ENCODE measurements at places on chromosomes 3 and 15.

DNA sequence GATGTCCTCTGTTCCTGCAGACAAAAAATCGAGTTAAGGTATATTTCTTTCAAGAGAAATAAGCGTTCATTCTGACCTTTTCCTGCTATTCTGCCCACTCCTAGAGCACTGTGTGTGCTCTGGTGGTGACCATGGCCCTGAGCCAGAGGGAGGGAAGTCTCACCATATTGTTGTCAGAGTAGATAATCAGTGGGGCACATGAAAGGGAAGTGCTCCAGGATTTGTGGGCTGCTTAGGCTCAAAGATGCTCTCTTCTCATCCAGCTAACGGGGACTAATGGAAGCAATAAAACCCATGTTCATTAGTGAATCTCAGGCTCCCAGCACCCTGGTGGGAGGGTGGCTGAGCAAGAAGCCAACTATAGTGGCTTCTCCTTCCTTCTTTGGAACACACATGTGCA lies 70.7 kb upstream of the EOMES start:
- DNase-seq = no peak

GRCh38 chr3:50600841-50601591 lies 10.6 kb downstream of the CISH start:
- peak; percentile 87 for DNase-seq

DNA sequence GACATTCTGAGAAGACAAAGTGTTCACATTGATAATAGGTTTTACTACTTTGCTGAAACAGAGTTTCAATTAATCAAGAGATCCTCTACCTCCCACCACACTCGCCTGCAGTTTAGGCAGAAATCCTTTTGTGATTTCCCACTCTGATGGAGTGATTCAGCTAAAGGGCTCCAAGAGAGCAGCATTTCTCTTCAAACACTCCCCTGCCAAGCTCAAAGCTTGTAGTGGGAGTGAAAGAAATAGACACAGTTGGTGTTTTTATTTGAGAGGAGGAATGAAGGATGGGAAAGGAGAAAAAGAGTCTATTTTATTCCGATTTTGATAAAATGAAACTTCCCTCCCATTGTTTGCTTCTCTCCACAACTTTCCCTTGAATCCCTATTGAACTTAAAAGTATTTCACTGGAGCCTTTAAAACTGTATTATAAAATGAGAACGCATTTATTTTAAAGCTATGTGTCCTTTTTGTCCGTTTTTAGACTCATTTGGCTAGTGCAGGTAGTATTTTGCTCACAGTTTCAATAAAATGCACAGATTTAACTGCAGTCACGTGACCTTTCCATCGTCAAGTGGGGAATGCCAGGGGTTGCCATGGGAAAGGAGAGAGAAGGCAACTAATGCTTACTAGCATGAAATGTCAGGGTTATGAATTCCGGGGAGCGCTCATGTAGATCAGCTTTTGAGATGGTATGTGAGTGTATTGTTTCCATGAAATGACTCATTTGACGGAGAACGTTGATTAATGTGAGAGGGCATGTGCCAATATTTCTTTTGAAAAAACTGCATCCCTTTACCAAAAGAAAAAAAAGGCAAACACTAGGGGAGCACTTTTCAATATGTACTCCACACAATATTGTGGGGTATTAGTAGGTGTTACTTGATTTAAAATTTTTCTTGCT lies 7.7 kb upstream of the OSBPL11 start:
- DNase-seq = peak; percentile 77

GRCh38 chr15:49619226-49619625 lies 1.4 kb downstream of the FAM227B start:
- no peak for DNase-seq

DNA sequence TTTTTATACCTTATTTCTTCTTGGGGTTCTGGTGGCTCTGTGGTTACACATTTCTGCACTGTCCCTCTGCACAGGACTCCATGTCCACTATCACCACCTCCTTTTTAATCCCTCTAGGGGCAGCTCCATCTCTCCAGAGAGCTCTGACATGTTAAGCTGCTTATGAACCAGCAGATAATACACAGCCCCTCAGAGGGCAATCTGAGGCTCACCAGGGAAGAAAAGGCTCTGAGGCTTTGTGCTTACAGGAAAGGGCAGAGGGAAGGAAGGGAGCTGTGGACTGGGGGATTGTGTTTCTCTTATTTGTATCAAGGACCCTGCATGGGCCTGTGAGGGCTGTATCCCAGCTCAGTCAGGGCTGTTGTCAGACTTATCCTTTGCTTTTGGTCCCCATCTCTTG lies 164.5 kb downstream of the EPHB1 start:
- DNase-seq = no peak

- no peak for DNase-seq
These were observed 101.4 kb downstream of the LMLN start for GRCh38 chr3:198061119-198062067.

GRCh38 chr3:31505371-31506048 lies 27.2 kb upstream of the STT3B start:
- DNase-seq = no peak

DNA sequence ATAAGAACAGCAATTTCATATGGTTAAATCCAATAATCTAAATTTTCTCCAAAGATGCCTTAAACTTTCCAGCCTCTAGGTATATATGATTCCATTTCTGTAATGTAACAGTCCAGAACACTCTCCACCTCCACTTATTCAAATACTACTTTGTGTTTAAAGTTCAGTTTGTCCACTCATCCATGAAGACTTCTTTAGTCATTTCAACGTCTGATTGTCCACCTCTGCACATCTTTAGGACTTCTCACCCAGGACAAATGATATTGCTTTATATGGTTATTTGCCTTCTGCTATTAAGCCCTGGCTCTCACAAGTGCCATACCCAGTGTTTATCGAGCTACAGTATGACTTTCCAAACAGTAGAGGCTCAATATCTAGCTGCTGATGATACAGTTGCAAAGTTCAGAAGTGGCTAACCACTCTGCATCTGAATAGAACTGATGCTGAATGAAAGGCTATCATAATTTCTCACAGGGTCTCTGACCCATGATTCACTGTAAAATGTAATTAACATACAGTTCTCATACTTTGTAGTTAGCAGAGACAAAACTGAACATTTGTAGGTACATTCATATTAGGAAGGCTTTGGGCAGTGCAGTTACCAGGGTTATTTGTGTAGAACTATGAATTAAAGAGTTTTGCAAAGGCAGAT lies 93.7 kb upstream of the MBNL1 start:
- DNase-seq = no peak

DNA sequence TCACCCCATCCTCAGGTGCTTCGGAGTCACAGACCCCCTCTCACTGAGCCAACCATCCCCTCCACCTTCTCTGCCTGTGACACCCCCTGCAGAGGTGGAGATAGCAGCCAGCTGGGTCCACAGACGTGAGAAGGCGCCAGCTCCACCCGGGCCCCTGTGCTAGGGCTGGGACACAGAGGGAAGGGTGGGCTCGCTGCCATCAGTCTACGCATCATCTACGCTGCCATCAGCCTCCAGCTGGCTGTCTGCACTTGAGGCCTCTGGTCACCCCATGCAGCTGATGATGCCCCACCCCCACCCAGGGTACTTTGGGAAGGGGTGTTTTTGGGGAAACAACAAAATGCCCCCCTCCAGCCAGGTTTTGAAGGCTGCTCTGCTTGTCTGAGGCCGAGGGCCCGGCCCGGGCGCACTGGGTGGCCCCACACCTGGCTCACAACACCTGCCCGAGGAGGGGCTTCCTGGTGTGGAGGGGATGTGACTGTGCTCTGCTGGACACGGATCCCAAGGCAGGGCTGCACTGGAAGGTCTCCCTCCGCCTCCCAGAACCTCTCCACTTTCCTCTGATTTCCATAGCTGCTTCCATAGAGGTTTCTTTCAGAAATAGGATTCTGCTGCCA lies 163.4 kb upstream of the IQSEC1 start:
- no peak for DNase-seq

DNA sequence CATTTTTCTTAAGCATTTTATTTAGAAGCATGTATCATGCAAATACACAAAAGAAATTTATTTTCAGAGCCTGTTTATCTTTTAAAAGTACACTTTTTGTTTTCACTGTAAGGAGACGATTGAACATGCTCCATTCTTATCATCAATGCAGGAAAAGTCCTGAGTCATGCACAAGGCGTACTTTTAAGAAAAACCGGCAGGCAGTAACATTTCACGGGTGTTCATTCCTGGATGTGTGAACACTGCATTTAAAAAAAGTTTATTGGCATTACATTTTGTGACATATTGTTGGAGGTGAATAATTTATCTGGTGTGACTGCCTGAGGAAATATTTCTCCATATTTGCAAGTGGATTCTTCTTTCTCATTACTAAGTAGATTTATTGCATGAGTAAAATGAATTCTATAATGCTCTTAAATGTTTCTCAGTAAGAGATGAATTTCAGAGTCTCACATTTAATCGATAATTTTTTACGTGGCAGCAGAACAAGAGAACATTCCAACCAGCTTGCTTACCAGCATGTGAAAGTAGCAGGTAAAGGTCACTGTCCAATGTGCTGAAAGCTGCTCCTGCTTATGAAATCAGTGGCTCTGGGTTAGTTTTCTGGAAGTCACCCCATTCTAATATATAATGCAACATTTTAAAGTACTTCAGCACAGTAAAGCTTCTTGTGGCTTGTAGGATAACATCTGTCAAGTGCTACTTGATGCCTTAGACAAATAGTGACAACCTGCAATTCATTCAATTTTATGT lies 87.0 kb downstream of the SV2B start:
- peak; percentile 32 for DNase-seq

DNA sequence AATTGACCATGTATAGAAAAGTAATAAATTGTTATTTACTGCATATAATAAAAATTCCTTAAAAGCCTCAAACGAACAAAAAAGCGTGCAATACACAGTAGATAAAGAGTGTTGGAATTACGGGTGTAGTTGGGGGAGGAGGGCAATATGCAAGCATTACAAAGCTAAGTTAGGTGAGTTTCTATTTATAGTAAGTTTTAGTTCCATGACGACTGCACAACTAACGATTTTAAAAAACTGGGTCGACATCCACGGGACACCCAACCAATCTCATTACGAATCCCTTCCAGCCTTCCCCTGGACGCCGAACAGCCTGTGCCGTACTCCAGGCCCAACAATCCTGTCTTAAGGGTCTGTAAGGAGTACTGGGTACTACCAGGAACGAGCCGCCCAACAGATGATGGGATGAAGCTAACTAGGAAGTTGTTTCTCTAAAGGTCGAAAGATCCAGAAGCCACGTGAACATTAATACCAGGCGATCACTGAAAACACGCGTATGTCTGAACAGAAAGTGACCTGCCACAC lies 677 bp downstream of the POLQ start:
- no peak for DNase-seq

DNA sequence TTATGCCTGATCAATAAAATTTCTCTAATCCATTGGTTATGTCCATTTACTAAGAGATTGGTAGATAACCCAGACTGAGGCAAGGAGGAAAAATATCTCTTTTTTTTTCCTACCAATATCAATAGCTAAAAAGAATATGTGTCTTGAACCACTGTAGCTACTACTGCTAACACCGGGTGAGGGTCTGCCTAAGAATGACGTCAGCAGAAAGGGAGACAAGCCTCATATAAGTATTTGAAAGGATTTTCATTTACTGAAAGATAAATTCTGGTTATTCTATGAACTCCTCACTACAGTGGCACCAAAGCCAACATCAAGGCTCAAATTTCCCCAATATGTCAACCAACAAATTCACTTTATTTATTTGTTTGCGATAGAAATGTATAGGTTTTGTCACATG lies 389.0 kb upstream of the ALCAM start:
- DNase-seq = no peak

- no peak for DNase-seq
These were observed 121.3 kb upstream of the SOX14 start for GRCh38 chr3:137642831-137643230.

DNA sequence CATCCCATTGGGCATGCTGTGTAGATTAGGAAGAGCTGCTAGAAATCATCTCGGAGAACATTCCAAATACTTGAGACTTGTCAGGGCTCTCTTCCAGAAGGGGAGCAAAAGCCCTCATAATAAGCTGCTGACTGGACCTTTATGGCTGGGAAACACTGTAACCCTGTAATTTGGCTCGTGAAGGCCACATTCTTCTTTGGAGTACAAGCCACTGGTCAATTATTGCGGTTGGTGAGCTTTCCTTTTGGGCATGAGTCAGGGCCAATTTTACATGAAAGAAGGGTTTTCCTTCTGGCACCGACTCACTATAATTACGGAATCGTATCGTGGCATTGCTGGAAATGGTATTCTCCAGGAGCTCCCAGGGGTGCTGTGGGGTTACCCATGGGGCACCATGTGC lies 434.5 kb upstream of the RGMA start:
- no peak for DNase-seq

GRCh38 chr3:99999536-99999935 lies 114.8 kb downstream of the FILIP1L start:
- DNase-seq = no peak

GRCh38 chr3:80285388-80285787 lies 517.6 kb upstream of the ROBO1 start:
- DNase-seq = no peak

DNA sequence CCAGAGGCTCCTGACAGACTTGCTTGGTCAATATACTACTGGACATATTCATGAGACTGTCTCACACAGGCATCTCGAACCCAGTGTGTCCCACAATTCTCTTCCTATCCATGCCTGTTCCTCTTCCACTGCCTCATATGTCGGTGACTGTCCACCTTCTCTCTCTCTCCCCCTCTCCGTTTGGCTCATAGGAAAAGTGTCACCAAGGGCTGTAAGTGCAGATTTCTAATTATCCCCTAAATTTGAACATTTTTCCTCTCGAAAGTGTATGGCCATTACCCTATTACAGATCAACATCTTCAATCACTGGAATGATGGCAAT lies 22.5 kb upstream of the MUC20 start:
- DNase-seq = no peak

DNA sequence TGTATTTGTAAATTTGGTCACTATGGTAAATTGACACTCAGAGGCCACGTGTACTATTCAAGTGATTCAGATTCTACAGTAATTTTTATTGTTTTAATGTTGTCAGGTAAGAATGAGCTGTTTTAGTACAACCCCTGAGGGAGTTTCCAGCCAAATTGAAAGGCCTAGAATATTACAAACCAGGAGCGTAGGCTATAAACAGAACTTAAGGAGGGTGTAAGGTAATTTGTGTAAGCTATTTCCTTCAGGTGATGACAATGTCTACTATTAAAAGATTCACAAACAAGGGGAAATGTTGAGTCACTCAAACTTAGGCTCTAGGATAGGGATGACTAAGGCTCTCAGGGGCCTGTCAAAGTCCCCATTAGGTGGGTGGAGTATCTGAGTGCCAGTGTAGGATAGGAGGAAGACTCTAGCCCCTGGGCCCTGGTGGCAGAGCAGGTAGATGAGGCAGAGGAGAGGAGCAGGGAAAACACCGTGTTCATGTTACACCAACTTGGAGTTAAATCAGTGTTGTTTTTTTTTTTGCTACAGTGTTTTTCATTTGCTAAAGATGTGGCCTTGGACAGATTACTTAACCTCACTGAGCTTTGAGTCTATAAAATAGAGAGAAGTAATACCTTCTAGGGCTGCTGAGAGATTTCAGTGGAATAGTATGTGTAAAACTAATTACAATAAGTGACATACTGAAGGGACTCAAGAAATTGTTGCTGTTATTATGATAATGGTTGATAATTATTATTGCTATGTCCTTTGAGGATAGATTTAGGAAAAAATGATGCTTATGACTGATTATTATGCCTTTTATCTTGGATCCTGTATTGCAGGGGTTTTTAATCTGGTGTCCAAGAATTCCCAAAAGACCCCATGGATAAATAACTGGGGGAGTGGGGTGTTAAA lies 10.3 kb downstream of the TM4SF1 start:
- DNase-seq = peak; percentile 90

All from endothelial cell of umbilical vein (primary cell).